Activated CD4-positive, CD25-positive, alpha-beta regulatory T cell treated with anti-CD3 and anti-CD28 coated beads, Interleukin-2, amount 50 U/mL, for 24 hours (primary cell): ENCODE measurements at places on chromosomes 3 and 15.
A peak's percentile ranks its signal among the peaks of the same experiment; 100 is the strongest.

- ATAC-seq: no peak
Observed at GRCh38 chr15:94110476-94111130, 120.8 kb upstream of the MCTP2 start.

DNA sequence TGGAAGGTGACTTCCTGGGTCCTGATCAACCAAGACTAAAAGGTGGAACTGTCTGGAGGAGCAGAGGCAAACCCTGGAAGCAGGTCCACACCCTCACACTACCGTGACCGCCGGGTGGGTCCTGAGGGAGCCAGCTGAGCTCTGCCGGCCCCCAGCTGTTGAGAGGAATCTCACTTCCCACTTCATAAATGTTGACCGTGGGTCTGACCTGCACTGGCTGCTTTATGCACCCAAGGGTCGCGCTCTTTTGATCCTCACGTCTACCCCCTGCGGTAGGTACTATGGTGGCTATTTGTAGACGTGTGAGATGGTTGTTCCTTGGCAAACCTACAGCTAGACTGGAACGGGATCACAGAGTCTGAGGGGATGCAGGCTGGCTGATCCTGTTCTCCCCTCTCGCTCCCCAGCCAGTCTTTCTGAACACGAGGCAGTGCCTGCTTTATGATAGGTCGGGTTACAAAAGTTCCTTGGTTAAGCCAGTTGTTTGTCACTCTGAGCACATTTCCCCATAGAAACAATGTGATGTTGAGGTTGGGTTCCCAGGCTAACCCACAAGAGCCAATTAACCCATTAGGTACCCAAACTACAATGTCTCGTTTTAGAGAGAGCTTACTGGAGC lies 113.0 kb upstream of the ETV5 start:
- no peak for ATAC-seq

DNA sequence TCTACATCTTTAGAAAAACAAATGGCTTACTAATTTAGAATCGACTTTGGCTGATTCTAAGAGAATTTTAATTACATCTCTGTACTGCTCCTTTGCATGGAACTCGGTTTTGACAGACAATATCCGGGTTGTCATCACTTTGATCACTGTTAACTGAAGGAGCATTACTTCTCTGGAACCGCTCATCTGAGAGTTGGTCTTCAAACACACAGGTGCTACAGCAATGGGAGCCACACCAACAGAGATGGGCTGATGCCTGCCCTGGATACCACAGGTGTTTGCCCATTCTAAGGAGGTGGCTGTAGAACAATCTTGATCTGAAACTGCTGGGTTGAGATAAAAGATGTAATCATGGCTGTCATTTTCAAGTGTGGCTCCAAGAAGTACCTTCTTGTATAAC lies 21.6 kb downstream of the LINS1 start:
- peak; percentile 20 for ATAC-seq

DNA sequence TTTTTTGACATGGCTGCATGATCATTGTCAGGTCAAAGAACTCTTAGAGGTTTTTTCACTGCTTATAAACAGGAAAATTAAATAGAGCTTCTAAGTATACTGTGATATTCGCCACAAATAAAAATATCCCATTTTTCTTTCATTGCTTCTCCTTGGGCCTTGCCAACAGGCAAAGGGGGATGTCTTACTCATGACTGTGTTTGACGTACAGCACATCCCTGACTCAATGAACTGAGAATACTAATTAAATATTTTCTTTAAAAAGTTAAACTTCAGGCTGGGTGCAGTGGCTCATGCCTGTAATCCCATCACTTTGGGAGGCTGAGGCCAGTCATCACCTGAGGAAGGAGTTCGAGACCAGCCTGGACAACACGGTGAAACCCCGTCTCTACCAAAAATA lies 41.4 kb upstream of the CCDC80 start:
- ATAC-seq: no peak

DNA sequence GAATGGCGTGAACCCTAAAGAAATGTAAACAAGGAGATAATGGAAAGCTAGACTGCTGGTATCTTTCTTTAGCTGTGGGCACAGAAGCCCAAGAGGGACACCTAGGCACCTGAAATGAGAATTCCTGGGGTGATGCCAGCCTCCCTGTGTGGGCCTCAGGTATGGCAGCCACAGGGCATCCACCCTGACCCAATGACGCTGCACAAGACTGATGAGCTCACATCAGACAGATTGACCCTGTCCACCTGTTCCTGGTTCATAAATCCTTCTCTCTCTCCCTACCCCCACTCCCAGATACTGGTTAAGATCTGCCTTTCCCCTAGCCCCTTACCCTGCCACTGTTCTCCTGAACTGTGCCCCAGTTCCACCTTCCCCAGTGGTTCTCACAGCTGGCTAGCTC lies 1.5 kb downstream of the GLB1 start:
- ATAC-seq: no peak

DNA sequence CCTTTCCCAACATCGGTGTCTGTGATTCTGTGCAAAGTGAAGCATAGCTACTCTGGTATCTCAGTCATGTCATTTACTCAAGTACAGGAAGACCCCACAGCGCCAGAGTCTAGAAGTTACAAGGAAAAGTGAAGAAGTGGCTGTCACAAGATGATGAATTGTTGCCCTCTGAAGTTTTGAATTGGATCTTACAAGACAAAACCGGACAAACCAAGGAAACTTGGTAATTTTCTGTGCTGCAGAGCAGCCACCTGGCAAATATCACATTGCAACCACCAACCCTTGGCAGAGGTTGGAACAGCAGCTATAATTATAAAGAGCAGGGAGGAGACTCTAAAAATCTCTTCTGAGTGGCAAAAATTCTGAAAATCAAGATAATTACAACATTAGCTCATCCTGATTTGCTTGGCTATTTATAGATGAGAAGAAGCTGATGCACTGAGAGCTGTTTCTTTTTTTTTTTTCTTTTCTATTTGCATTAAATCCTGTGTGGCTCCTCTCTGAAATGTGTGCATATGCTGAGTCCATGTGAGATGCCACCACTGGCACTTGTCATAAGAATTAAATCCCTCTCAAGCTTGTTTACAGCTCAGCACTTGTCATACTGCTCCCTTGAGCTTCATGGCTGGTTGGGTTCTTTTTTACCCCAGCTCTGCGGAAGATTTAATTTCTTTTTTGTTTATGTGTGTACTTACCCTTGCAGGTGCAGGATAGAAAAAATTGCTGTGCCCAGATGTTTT lies 68.0 kb upstream of the MNS1 start:
- ATAC-seq: no peak

DNA sequence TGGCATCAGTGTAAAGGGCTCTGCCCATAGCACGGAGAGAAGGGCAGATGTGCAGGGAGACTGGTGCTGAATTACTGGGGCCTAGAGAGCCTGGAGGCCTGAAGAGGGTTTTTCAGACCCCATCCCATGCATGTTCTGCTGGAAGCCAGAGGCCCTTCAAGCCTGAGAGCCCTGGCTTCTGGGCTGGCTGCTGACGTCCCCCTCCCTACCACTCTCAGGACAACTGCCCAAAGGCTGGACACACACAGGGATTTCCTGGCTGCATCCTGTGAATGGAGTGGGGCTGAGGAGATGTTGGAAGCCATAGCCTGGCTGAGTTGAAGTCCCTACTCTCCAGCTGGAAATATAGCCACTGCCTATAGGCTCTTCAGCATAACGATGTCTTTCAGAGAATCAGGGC lies 16.9 kb upstream of the DOCK3 start:
- ATAC-seq: no peak
